ENCODE measurements at places on chromosomes 13 and 19.

GRCh38 chr13:59880468-59880867, 283.3 kb downstream of the DIAPH3 start:
- DNase-seq, result no peak

GRCh38 chr19:44988896-44989556, 12.2 kb upstream of the RELB start:
- DNase-seq, result peak; percentile 26

GRCh38 chr19:54421169-54421516, 5.9 kb downstream of the TTYH1 start:
- DNase-seq, result no peak

DNA sequence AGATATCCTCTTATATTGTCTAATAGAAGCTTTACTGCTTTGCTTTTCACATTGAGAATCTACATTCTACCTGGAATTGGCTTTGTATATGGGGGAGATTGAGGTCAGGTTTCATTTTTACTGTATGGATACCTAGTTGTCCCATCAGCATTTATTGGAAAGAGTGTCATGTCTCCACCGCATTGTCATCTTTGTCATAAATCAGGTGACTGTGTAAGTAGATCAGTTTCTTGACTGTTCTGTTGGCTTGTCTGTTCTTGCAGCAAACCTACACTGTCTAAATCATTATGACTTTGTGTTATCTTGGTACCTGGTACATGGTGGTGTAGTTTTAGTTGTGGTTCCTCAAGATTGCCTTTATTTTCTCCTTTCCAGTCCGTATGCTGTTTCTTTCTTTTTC, 5.8 kb downstream of the URI1 start:
- DNase-seq, result no peak

GRCh38 chr13:112655913-112656312, 33.9 kb upstream of the ATP11A start:
- no peak for DNase-seq

GRCh38 chr13:50205581-50205980, 190.3 kb downstream of the KCNRG start:
- no peak for DNase-seq

GRCh38 chr19:1860821-1861598, 2.4 kb downstream of the KLF16 start:
- DNase-seq, result no peak

- DNase-seq, result no peak
These were observed 36.1 kb downstream of the ZNF787 start for GRCh38 chr19:56084835-56085536.

- DNase-seq, result no peak
These were observed 109.7 kb upstream of the RNF113B start for GRCh38 chr13:98286799-98287198.

DNA sequence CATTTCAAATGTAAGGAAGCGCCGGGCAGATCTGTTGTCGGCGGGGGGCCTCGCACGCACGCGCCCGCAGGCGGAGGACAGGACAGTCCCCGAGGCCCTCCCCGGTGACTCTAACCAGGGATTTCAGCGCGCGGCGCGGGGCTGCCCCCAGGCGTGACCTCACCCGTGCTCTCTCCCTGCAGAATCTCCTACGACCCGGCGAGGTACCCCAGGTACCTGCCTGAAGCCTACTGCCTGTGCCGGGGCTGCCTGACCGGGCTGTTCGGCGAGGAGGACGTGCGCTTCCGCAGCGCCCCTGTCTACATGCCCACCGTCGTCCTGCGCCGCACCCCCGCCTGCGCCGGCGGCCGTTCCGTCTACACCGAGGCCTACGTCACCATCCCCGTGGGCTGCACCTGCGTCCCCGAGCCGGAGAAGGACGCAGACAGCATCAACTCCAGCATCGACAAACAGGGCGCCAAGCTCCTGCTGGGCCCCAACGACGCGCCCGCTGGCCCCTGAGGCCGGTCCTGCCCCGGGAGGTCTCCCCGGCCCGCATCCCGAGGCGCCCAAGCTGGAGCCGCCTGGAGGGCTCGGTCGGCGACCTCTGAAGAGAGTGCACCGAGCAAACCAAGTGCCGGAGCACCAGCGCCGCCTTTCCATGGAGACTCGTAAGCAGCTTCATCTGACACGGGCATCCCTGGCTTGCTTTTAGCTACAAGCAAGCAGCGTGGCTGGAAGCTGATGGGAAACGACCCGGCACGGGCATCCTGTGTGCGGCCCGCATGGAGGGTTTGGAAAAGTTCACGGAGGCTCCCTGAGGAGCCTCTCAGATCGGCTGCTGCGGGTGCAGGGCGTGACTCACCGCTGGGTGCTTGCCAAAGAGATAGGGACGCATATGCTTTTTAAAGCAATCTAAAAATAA, 18.2 kb downstream of the IL17D start:
- peak; percentile 82 for DNase-seq

DNA sequence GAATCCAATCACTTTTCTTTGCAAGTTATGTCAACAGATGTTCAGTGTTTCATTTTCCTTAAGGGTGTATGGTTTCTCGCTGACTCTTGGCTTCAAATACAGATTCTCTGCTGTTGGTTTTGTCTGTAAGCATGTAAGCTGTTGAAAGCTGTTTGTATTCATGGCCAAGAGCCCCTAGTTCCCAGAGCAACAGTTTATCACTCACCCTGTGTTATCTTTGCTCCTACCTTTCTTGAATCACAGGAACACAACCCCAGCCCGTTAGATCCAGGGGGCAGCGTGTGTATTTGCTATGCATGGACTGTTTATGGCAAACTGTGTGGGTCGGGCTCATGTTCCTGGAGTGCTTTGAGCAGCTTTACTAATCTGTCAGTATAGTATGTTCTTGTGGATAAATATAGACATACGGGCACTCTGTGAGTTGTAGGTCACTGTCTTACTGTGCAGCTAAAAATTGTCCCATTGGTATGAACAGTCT, 28.9 kb downstream of the FRY start:
- DNase-seq, result no peak

- DNase-seq, result peak; percentile 88
These were observed 186.2 kb downstream of the EFNB2 start for GRCh38 chr13:106349080-106349931.

DNA sequence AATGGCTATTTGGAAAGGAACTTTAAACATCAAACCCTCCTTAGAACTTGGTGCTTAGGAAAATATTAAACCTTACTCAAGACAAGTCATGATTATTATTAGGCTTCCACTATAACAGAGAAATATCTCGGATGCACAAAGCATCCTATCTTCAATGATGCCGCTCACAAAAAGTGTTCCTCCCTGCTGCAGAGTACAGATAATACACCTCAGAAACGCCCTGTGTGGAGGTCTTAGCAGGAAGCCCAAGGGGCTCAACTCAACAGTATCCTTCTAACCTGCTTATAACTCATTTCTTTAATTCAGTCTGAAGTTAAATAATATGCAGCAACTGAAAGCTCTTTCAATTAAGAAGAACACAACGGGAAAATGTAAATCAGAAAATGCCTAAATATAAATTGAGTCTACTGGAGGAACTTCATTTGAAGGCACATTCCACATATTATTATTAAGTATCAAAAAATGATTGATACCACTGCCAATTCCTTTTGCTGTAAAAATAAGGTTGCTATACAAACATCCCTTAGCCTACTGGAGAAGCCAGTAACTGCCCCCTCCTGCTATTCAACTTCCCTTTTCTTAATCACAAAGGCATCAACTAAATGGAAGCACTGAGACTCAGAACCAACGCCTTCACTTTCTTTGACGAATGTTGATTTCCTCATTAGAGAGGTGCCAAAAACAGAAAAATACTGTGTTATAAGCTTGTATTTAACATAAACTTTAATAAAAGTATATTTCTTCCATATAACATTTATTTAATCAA, 12.0 kb downstream of the ELF1 start:
- DNase-seq, result no peak

DNA sequence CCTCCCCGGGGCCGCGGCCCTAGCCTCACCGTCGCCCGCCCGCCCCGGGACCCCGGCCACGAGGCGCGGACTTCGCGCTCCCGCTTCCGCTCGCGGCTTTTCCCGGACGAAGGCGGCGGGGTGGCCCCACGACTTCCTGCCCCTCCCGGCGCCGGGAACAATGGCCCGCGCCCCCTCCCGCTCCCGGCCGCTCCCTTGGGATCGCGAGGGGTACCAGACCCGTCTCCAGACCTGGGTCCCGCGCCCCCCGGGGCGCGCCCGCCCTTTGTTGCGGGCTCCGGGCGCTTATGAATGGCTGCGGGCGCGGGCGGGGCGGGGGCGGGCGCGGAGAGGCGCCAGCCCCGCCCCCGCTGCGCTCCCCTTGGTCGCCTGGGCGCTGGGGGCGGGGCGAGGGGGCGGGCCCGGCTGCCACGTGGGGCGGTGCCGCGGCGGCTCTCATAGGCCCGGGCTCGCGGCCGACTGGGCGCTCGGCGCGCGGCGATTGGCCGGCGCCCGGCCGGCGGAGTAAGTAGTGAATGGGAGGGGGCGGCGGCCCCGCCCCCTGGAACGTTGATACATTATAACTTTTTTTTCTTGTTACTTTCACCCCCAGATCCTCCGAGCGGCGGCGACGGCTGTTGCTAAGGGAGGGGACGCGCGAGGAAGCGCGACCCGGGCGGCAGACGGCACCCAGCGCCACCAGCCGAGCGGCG, 1.1 kb downstream of the MIDN start:
- peak; percentile 92 for DNase-seq

DNA sequence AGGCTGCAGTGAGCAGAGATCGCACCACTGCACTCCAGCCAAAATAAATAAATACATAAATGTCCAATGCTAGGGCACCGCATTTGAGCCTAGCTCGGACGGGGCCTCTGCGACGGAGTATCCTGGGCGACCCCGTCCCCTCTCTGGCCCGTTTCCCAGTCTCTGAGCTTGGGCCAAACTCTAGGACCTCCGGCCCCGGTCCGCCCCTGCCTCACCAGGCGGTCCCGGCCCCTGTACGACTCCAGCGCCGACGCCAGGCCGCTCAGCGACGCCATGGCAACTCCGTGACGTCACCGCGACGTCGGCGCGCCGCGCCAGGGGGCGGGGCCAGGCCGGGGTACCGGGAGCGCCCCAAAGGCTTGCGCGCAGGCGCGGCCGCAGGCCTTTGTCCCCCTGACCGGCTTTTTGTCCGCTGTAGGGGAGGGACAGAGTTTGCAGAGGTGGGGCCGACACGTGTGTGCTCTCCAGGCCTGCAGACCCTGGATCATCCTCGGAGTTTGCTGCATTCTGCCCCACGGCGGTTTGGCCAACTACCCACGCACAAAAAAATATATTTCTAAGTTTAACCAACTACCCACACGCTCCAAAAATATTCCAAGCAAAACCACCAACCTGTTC, at the start of gene PEX11G:
TSS of gene PEX11G (minus strand) at position 300 of the 618 bp plus-strand sequence. CDS start at position 275, 25 bp downstream.
- DNase-seq, result peak; percentile 87

GRCh38 chr13:26971990-26972887, 199.4 kb downstream of the USP12 start:
- no peak for DNase-seq

DNA sequence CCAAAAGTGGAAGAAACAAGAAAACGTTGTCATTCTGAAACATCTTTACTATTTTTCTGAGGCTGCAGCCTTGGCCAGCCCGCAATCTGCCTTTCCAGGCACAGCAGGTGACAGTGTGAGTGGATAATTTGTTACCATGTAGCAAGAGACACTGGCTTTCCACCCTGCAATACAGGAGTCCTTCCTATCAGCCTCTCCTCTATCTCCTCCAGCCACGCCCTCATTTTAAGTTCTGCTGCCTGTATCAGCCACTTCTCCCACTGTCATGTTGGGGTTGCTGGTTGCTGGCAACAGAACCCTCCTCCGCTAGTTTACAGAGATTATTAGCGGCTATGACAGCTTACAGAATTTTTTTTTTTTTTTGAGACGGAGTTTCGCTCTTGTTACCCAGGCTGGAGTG, 7.7 kb upstream of the LGALS7 start:
- DNase-seq, result no peak

DNA sequence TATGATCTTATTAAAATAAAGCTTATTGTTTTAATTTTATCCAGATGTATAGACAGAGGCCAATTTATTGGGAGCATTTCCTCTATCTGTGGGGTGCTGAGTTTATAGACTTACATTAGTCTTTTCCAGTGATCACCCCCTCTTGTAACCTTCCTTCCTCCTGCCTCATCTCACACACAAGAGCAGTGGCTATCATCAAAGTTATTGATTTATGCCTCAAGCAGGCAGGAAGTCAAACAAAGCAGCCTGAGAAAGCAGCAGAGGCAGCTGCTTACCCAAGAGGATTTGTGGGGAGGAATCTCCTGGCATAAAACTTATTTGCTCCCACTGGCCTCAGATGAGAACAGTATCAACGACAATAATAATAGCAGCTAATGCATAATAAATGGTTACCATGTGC, 26.3 kb upstream of the DCLK1 start:
- no peak for DNase-seq

DNA sequence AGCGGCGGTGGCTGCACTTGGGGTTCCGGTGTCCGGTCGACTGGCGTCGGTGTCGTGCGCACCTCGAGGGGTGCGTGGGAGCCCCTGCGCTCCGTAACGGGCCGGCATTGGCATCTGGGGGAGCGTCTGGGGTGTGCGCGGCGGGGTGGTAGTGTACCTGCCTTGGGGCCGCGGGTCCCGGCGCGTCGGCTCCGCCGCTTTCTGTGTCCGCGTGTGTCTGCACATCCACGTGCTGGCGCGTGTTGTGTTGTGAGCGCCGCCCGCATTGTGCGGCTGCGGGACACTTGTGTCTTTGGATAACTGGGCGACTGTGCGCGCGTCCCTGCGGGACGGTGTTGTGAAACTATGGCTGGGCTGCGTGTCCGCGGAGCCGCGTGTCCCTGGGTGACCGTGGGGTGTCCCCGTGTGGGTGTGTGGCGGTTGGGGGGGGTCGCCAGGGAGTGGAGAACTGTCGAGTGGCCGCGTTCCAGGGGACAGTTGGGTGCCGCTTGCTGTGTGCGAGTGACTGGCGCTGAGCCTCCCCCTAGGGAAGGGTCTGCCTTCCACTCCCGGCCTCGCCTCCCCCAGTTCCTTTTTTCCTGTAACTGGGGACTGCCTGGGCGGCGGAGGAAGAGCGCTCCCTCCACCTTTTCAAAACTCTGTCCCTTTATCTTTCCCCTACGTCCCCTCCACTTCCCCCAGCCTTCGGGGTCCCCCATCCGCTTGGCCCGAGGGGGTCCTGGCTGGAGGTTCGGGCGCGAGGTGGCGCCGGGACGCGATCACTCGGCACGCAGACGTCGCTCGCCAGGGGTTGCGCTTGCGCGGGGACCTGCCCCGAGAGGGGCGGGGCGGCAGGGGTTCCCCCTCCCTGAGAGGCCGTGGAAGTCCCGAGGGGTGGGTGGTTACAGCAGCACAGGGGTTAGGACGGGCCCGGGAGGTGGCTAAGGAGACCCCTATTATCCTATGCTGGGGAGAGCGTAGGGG, 5.7 kb upstream of the NFIC start:
- DNase-seq, result no peak

All from spinal cord (tissue), 10 donors.